Osteocyte (in vitro differentiated cells): ENCODE measurements at places on chromosomes 1 and 21. TPM values are rescaled to one million over a fixed set of nuclear protein-coding genes. Genes with fewer than 3 reads are reported as not detected.

GFI1 gene
- 0.11 and 0.18 TPM in 2 replicates for total RNA-seq

TTC13 gene
- 15.9 and 19.5 TPM in 2 replicates for total RNA-seq

GRCh38 chr1:245800901-245801605, 646.3 kb downstream of the KIF26B start:
- DNase-seq = peak; percentile 40

- no peak for DNase-seq
These were observed 66.8 kb downstream of the SERINC2 start for GRCh38 chr1:31479811-31480210.

LCE5A gene
- not detected in 2 replicates for total RNA-seq

- DNase-seq = no peak
These were observed 296.0 kb upstream of the PTBP2 start for GRCh38 chr1:96425382-96426129.

GRCh38 chr1:26788836-26789611, 1.3 kb downstream of the PIGV start:
- peak; percentile 91 for DNase-seq

- no peak for DNase-seq
These were observed 1.6 kb upstream of the RAB7B start for GRCh38 chr1:206004826-206005225.

GRCh38 chr1:56225964-56226815, 353.2 kb downstream of the PLPP3 start:
- DNase-seq = no peak

- DNase-seq = no peak
These were observed 55.9 kb upstream of the RCC1 start for GRCh38 chr1:28449904-28450303.
